ENCODE measurements at places on chromosomes 2 and 18. TPM values are rescaled to one million over a fixed set of nuclear protein-coding genes. Genes with fewer than 3 reads are reported as not detected.
A peak's percentile ranks its signal among the peaks of the same experiment; 100 is the strongest.

- no peaks in the 10 kb centered on the region for H3K4me1 ChIP-seq
- no peak overlapping the region for H3K27ac ChIP-seq
- no peak overlapping the region for H3K4me3 ChIP-seq
- H3K27me3 ChIP-seq: no peaks in the 10 kb centered on the region
- no peaks in the 10 kb centered on the region for H3K36me3 ChIP-seq
- no peak for DNase-seq
These were observed 248.7 kb downstream of the SOX11 start for GRCh38 chr2:5940596-5941535.

DNA sequence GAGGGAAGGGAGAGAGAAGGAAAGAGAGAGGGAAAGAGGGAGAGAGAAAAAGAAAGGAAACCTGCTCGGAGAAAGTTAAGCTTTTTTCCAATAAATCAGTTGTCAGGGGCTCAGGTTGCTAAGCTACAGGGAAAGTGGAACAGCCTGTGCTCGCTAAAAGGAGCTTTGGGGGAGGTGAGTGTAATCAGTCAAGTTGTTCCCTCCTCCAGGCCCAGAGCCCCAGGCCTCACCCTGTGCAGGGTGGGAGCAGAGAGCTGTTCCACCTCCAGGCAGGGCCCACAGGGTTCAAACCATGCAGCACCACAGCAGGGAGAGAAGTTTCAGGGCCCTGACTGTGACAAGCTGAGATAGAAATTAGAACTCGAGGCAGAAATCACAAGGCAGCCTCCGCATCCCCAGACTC is 56.4 kb upstream of the PPP1CB start:
- H3K27ac ChIP-seq: no peak overlapping the region
- no peaks in the 10 kb centered on the region for H3K36me3 ChIP-seq
- no peak for DNase-seq
- H3K4me1 ChIP-seq: no peaks in the 10 kb centered on the region
- no peak overlapping the region for H3K4me3 ChIP-seq

DNA sequence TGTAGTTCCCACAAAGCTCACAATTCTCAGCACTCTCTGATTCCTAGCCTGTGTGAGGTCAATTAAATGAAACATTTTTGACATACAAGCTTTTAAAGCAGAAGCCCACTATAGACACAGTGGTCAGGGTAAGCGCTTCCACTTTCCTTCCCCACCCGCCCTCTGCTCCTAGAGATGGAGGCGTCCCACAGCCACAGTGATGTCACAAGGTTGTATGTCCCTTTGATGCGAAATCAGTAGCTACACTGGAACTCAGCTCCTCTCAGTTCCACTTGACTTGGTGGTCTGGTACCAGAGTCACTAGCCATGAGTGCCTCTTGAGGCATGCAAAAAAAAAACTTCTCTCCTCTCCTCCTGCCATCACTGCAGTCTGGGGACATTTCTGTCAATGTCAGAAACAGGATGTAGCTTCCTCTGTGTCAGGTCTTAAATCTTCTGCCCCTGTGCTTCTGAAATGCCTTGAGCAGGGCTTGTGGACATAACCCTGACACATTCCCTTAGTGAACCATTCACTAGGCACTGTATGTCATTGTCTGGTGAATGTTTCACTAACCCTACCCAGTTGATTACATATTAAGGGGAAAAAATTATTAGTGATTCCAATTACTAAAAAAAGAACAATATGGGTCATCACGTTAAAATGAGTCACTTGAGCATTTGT is 7.8 kb downstream of the SULT1C4 start:
- H3K36me3 ChIP-seq: no peaks in the 10 kb centered on the region
- no peaks in the 10 kb centered on the region for H3K4me1 ChIP-seq
- DNase-seq: no peak
- no peak overlapping the region for H3K27ac ChIP-seq
- no peaks in the 10 kb centered on the region for H3K27me3 ChIP-seq

GRCh38 chr18:4284528-4284927 is 170.6 kb downstream of the DLGAP1 start:
- H3K27me3 ChIP-seq: no peaks in the 10 kb centered on the region
- no peak overlapping the region for H3K4me3 ChIP-seq
- no peaks in the 10 kb centered on the region for H3K4me1 ChIP-seq
- H3K27ac ChIP-seq: no peak overlapping the region
- DNase-seq: no peak

- H3K27me3 ChIP-seq: no peaks in the 10 kb centered on the region
- no peak overlapping the region for H3K4me3 ChIP-seq
- DNase-seq: no peak
- H3K27ac ChIP-seq: no peak overlapping the region
These were observed 108.6 kb upstream of the RNF152 start for GRCh38 chr18:62001396-62001795.

DNA sequence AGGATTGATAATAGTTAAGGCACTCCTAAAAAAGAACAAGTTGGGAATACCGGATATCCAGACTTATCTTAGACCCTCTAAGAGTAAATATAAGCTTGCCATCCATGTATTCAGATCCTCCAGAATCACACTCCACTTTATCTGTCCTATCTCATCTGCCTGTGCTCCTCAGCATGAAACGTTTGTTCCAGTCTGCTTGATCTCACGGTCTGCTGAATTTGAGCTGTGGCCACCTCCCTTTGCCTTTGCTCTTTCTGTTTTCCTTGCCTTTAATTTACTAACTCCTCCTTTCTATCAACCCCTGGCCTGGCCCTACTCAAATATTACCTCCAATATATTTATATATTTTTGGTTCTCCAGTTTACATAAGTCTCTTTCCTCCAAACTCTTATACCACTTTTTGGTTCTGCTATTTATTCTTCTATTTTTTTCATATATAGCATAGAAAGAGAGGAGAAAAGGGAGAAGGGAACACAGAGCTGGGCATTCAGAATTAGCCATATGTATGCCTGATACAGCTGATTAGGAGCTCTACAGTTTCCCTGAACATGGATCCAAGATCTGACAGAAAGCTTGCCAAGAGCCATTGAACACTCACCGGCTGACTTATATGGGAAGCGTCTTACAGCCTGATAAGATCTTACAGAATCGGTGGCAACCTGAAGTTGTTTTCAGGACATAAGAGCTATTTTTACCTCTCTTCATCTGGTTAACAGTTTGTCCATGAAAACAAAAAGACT is 21.8 kb upstream of the DNAJC27 start:
- DNase-seq: no peak
- no peak overlapping the region for H3K4me3 ChIP-seq
- no peaks in the 10 kb centered on the region for H3K4me1 ChIP-seq
- H3K27me3 ChIP-seq: no peaks in the 10 kb centered on the region
- H3K27ac ChIP-seq: no peak overlapping the region

DNA sequence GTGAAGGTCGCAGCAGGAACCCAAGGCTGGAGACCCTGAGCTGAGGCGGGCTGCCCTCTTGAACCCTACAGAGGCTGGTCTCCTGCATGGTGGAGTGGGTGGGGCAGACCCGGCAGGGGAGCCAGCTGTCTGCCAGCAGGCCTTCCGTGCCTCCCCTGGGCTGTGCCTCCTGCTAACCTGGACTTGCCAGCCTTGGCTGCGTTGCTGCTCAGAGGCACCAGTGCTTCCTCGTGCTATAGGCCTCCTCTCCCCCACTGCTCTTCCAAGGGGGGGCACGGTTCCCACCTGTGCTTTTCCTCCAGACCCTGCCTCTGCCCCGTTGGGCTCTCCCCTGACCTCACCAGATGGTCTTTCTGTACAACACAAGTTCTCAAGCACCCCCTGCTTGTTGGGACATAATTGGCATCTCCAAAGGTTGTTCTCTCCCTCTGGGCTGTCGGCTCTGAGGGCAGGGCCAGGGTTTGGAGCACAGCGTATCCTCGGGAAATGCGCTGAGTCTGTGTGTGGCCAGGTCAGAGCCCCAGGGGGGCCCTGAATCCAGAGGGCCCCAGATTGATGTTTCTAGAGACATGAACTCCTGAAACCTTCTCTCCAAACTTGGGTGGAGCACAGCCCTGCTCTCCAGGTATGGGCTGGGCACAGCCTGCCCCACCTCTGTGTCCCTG is 6.7 kb downstream of the ARHGEF4 start:
- no peak overlapping the region for H3K27ac ChIP-seq
- H3K4me1 ChIP-seq: no peaks in the 10 kb centered on the region
- H3K27me3 ChIP-seq: no peaks in the 10 kb centered on the region

DNA sequence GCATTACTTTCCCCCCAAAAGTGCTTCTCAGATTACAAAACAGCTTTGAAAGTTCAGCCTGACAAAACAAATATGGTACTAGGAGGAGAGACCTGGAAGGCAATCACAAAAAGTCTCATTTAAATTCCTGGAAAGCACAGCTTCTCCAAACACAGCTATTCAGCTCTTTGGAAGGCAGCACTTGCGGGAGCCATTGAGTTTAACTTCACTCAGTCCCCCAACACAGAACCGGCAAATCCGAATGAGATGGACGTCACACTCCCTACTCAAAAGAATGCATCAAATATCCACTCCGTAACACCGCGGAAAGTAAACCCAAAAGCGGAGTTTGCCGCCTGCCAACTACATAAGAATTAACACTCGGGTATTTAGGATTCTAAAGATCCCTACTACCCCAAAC is 638 bp downstream of the ST6GAL2 start:
- no peaks in the 10 kb centered on the region for H3K36me3 ChIP-seq
- DNase-seq: no peak
- peaks cover 4% of the 10 kb centered on the region for H3K27me3 ChIP-seq
- H3K27ac ChIP-seq: no peak overlapping the region

GRCh38 chr2:142291969-142292368 is 161.2 kb upstream of the LRP1B start:
- no peaks in the 10 kb centered on the region for H3K36me3 ChIP-seq
- H3K4me1 ChIP-seq: no peaks in the 10 kb centered on the region
- no peak overlapping the region for H3K27ac ChIP-seq
- no peaks in the 10 kb centered on the region for H3K27me3 ChIP-seq

DNA sequence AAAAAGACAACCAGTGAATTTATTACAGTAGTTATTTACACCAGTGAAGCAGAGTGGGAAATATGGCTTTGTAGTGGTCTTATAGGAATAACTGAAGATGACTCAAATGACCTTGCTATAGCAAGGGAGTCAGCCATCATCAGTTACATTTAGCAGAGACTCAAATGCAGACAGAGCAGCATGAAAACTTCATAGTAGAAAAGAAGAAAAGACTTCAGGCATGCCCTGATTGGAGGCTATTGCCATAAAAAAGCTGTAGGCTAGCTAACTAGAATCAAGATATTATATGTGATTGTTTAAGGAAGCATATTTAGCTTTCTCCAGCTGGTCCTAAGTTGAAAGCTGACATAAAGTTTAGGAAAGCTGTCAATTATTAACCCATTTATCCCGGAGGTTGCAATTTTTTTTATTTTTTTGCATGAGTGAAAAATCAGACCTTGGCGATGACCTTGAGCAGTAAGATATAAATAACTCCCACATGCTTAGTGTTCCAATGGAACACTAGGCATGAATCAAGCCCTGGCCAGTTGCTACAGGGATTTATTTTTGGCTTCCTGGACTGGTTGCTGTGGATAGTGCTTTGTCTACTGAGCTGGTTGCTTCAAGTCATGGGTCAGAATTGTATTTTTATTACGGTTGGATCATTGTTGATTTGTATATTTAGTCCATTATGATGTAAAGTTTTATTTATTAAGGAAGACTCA is 675.6 kb upstream of the VRK2 start:
- no peak overlapping the region for H3K4me3 ChIP-seq
- DNase-seq: no peak
- no peaks in the 10 kb centered on the region for H3K27me3 ChIP-seq
- H3K4me1 ChIP-seq: no peaks in the 10 kb centered on the region

DNA sequence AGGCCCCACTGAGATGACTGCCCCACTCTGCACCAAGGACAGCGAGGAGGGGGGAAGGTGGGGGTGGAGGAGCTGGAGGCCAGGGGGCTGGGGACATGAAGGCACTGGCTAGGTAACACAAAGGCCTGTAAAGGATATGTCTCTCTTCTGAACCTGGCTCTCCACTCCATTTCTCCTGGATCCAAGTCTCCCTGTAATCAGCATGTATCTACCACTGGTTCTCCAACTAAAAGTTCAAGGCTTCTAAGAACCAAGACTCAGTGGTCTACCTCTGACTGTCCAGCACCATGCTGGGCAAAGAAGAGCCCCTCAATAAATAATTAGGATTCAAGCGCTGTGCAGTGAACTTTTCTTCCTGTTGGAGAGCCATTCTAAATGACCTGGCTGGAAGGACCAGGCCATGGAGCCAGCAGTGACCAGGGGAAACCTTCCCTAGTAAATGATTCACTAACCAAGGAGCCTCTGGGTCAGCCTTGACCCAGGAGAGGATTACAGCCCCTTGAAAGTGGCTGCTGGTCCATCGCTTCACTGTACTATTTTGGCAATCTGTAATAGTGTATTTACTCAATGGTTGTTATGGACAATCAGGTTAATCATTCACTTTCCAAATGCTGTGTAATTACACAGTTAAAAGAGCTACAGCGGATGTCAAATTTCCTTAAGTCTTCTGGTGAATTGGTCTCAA is 73.2 kb downstream of the BCL11A start:
- H3K27me3 ChIP-seq: no peaks in the 10 kb centered on the region
- H3K27ac ChIP-seq: peak overlapping the region; percentile 48
- H3K4me1 ChIP-seq: no peaks in the 10 kb centered on the region
- H3K4me3 ChIP-seq: no peak overlapping the region

- H3K27ac ChIP-seq: no peak overlapping the region
- no peak for DNase-seq
- no peaks in the 10 kb centered on the region for H3K27me3 ChIP-seq
- H3K36me3 ChIP-seq: no peaks in the 10 kb centered on the region
- no peak overlapping the region for H3K4me3 ChIP-seq
- H3K4me1 ChIP-seq: no peaks in the 10 kb centered on the region
These were observed 326.7 kb downstream of the SUCLG1 start for GRCh38 chr2:84132370-84132769.

DNA sequence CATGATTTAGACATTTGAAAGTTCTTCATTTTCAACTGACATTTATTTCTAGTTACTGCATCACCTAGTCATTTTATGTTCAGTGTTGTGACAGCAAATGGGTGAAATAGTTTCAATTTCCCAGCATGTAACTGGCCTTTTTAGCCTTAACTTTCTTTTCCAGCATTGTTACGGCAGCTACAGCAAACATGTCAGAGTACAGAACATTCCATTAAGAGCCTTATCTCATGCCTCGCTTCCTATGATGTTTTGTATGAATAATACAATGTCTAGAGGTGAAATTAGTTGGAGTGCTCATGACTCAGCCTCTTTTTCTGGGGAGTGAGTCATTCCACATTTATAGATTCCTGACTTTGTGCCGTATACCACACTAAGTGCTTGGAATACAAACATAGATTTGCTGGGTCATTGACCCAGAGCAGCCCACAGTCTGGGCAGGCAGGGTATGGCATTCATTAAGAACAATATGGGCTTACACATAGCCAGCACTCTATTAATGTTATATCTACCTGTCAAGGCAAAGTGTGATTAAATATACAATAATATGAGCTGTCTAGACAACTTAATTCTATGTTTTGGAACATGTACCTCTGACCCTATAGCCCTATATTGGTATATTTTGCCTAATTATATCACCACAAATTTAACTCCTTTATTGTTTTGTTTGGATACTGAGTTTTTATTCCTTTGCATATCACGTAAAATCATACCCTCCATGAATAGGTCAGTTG is 72.2 kb downstream of the MAP2 start:
- H3K36me3 ChIP-seq: no peaks in the 10 kb centered on the region
- DNase-seq: no peak
- no peaks in the 10 kb centered on the region for H3K27me3 ChIP-seq
- H3K27ac ChIP-seq: no peak overlapping the region
- H3K4me3 ChIP-seq: no peak overlapping the region

KIAA1328 gene
- 36.1 TPM for total RNA-seq

RTP5 gene
- total RNA-seq: not detected

SRD5A2 gene
- total RNA-seq: 0.32 TPM

XIRP2 gene
- not detected for total RNA-seq

SERPINB5 gene
- not detected for total RNA-seq

GLI2 gene
- total RNA-seq: 0.96 TPM

SIX2 gene
- 3.5 TPM for total RNA-seq

GPR45 gene
- not detected for total RNA-seq
